DND-41 (cell line): ENCODE measurements at places on chromosomes 11 and 22.

DNA sequence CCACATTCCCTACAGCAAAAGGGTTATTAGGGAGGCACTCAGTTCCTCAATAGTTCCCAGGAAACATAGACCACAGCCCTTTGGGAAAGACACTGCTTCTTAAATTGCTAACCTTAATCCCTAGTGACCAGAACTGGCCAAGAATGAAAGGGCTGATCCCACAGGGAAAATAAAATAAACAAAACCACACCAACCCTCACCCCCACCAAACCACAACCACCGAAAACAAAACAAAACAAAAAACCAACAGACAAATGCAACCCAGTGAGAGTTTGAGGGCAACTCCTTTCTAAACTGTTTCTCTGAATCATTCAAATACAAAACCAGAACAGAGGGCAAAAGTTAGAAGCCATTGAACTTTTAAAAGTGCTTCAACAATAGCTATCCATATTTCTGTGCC is 57.2 kb downstream of the NAV2 start:
- no peak for DNase-seq

DNA sequence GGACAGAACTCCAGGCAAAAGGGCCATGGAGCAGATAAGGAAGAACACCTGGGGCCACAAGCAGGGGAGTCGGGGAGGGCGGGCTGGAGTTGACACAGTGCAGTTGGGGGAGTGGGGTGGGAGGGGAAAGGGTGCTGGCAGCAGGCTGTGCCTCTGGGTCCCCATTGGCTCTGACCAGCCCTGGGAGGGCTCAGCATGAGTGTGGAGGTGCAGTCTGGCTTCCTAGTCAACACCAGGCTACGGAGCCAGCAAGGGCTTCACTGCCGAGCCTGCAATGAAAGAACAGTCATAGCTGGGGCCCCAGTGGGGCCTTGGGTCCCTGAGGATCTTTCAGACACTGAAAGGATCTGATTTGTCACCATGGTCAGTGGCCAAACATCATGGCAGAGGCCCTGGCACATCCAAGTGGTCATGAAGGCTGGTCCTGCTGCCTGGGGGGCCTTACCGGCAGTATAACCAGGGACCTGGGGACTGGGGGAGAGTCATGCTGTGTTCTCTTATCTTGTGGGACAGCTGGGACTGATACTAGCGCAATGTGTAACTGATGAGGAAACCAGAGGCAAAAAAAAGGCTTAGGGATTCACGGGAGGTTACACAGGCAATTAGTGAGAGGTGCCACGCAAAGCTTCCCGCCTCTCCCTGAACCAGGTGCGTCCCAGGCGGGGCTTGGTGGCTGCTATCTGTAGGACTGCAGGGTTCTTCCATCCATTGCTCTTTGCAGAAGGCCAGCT is 11.6 kb downstream of the SLC37A2 start:
- no peak for DNase-seq

GRCh38 chr11:8230178-8230859 is 33.4 kb downstream of the LMO1 start:
- no peak for DNase-seq

DNA sequence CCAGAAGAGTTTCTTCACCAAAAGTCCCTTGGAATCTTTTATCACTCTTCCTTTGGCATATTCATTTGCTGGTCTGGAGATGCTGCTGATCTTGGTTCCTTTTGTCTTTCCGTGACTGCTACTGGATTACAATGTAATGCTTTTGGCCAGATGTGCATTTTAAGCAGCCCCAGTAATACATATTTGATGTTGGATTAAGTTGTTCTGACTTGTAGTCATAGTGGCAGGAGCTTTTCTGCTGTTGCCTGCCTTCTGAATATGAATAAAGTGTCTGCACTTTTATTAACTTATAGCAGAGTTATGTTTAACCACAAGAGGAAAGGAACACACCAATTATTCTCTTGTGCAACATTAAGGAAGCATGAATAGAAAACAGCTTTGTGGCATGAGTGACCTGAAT is 360.0 kb upstream of the DDI1 start:
- no peak for DNase-seq

GRCh38 chr11:13103962-13104554 is 94.9 kb downstream of the RASSF10 start:
- no peak for DNase-seq

DNA sequence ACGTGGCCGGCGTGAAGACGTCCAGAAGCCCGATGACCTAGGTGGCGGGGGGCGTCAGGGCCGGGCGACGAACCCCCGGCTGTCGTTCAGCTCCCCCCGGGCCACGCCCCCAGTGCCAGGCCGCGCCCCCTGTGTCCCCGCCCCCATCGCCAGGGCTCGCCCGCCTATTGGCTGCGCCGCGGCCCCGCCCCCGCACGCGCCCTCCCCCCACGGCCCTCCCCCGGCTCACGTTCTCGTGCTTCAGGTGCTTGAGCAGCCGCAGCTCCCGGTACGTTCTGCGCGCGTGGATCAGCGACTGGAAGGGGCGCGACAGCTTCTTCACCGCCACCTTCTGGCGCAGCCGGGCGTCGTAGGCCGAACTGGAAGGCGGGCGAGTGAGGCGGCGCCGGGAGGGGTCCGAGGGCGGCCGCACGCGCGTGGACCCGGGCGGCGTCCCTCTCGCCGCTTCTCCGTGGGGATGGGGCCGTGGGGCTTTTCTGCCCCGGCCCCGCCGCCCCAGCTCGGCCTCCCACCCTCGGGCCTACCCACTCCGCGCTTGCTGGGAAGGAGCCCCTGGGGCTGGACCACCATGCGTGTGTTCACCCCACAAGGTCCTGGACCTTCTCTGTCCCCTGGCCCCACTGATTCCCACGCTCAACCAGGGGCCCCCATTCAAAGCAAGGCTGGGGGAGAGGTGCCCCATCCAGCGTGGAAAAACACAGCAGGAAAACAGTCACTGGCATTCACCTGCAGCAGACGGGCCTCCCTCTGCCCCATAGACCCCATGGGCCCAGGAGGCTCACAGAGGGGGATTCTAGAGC is 2.4 kb downstream of the MAPK11 start:
- no peak for DNase-seq

GRCh38 chr11:25691959-25692358 is 640.0 kb upstream of the ANO3 start:
- no peak for DNase-seq

GRCh38 chr11:12393691-12394090 is 16.3 kb downstream of the PARVA start:
- DNase-seq: no peak
